Neural crest cell (in vitro differentiated cells): ENCODE measurements at places on chromosomes 7 and 10. TPM values are rescaled to one million over a fixed set of nuclear protein-coding genes. Genes with fewer than 3 reads are reported as not detected.

- DNase-seq, result no peak
- no peak overlapping the region for H3K27ac ChIP-seq
- no peaks in the 10 kb centered on the region for H3K36me3 ChIP-seq
- no peaks in the 10 kb centered on the region for H3K27me3 ChIP-seq
- no peaks in the 10 kb centered on the region for H3K4me1 ChIP-seq
- no peak overlapping the region for H3K4me3 ChIP-seq
These were observed 661.7 kb upstream of the SORCS1 start for GRCh38 chr10:107826171-107826570.

GRCh38 chr10:79938728-79939406, 10.0 kb downstream of the SFTPD start:
- no peak for DNase-seq
- no peak overlapping the region for H3K4me3 ChIP-seq
- no peaks in the 10 kb centered on the region for H3K4me1 ChIP-seq

DNA sequence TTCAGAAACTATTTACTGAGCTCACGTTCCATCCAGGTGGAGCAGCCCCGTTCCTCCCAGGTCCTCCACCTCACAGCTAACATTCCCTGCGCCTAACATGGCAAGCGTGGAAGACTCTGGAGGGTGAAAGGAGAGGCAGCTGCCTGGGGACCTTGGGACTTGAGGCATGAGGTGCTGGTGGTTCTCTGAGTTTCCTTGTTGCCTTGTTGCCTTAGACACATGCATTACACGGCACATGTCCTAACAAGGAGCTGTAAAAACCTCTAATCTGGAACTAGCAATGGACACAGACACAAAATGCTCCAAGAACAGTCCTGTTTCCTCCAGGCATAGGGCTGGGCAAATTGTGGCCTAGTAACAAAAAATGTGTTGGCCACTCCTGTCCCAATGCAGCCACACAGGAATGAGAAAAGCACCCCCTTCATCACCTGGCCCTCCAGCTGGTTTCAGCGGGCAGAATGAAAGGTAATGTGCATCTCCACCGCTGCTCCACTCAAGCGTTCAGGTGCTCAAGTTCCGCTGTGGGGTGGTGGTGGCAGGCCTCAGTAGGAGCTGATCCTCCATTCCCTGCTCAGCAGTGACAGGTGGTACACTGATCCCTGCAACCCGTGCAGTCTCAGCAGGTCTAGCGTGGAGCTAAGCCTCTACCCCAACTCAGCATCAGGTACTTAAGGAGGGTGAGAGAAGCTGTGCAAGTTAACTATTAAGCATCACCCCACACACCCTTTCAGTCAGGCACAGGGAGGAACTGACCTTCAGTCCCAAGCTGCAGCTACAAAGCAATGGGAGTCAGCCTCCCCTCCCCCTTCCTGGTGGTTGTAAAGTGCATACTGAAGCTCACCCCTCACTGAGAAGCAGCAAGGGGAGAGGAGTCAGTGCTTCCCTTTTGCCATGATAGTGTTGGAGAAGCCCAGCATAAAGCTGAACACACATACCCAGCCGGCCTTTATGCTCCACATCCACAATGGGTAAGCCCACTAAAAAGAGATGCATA, 382.8 kb downstream of the SDK1 start:
- H3K36me3 ChIP-seq, result peaks cover 7% of the 10 kb centered on the region
- H3K27ac ChIP-seq, result no peak overlapping the region
- no peaks in the 10 kb centered on the region for H3K27me3 ChIP-seq
- H3K4me1 ChIP-seq, result no peaks in the 10 kb centered on the region

TEX36 gene
- not detected in 2 replicates for total RNA-seq
